ENCODE measurements at places on chromosomes 2 and 18. TPM values are rescaled to one million over a fixed set of nuclear protein-coding genes. Genes with fewer than 3 reads are reported as not detected.

DNA sequence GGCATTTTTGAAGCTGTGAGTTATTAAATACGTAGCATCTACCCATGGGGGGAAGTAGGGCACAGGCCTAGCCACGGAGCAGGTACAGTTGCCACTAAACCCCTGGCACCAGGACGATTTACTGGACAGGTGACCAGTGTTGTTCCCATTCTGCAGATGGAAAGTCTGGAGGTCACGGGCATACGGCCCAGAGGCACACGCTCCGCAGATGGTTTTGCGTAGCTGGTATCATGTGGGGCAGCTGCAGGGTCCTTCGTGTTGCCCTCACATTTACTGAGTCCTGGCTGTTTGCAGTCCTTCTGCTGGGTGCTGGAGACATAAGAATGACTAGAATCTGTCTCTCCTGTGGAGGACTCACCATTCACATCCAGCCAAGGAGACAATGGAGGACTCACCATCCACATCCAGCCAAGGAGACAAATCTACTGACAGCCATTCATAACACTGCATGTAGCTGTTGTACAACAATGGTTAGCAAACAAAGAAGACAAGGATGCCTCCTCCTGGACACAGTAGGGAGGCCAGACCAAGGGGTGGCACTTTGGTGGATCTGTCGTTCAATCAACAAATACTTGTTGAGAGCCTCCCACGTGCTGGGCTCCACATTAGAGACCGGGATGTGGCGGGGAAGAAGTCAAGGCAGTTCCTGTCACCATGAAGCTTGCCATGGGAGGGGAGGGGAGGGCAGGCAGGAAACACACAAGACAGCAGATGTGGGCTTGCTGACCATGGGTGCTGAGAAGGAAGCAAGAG lies 24.9 kb downstream of the TWIST2 start:
- no peak overlapping the region for H3K27ac ChIP-seq
- peaks cover 5% of the 10 kb centered on the region for H3K27me3 ChIP-seq
- no peak overlapping the region for H3K4me3 ChIP-seq
- no peaks in the 10 kb centered on the region for H3K4me1 ChIP-seq
- no peak for DNase-seq
- peaks cover 3% of the 10 kb centered on the region for H3K36me3 ChIP-seq

DNA sequence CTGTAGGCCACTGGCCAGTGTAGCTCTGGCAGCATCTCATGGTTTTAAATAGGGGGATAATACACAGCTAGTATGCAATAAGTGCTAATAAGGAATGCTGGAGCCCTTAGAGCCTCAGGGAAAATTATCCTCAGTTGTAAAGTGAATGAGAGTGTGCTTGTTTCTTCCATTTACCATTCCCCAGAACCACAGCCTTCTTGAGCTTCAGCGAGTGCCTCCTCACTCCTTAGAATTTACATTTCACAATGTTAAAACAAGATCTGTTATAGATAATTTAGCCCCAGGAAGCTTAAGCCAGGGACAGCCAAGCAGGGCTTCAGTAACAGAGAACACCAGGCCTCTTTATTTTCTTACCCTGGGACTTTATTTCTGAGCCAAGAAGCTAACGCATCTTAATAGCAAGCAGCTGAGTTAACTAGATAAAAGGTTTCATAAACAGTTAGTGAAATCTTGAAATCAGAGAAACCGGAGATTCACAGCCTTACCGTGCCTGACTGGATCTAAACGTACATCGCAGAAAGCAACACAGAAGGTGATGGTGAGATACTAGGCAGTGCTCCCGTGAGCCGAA lies 535.2 kb downstream of the TDRD15 start:
- no peaks in the 10 kb centered on the region for H3K36me3 ChIP-seq
- H3K27me3 ChIP-seq, result no peaks in the 10 kb centered on the region
- H3K4me3 ChIP-seq, result no peak overlapping the region
- no peaks in the 10 kb centered on the region for H3K4me1 ChIP-seq
- no peak overlapping the region for H3K27ac ChIP-seq

The FKBP1B gene
- total RNA-seq, result 31.1 TPM

DNA sequence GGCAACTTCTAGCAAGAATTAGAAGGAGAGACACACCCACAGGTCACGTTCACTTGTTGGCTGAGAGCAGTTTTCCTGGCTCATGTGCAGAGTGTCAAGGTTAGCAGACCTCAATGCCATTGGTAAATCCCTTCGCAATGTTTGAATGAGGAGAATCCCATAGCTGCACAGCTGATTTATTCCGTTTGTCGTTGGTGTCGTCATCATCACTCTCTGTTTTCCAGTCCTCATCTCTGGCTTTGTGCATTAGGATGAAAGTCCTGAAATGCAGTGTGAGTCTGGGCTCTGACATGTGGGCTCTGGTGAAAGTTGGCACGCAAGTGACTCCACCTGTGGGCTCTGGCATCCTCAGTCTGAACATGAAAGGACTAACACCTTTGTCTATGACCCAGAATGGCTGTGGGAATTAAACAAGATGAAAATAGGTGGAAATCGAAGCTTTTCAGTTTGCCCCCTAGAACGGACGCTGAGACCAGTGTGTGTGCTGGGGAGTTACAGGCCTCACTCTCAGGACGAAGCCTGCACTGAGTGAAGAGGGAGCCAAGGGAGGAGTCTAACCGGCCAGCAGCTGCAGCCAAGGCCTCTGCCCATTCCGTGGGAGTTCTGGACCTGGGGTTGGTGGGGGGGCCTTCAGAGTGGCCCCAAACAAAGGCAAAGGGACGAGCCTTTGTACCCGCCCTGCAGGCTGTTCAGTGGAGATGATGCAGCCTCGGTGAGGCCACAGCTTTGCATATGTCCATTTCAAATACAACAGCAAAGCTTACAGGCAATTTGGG lies 74.8 kb upstream of the ZNF516 start:
- H3K27me3 ChIP-seq, result peaks cover 1% of the 10 kb centered on the region
- H3K36me3 ChIP-seq, result no peaks in the 10 kb centered on the region
- no peak for DNase-seq
- H3K27ac ChIP-seq, result no peak overlapping the region
- peaks cover 12% of the 10 kb centered on the region for H3K4me1 ChIP-seq
- H3K4me3 ChIP-seq, result no peak overlapping the region

- no peak overlapping the region for H3K4me3 ChIP-seq
- no peak overlapping the region for H3K27ac ChIP-seq
Measured at GRCh38 chr2:144702051-144702450, 182.1 kb upstream of the ZEB2 start.

DNA sequence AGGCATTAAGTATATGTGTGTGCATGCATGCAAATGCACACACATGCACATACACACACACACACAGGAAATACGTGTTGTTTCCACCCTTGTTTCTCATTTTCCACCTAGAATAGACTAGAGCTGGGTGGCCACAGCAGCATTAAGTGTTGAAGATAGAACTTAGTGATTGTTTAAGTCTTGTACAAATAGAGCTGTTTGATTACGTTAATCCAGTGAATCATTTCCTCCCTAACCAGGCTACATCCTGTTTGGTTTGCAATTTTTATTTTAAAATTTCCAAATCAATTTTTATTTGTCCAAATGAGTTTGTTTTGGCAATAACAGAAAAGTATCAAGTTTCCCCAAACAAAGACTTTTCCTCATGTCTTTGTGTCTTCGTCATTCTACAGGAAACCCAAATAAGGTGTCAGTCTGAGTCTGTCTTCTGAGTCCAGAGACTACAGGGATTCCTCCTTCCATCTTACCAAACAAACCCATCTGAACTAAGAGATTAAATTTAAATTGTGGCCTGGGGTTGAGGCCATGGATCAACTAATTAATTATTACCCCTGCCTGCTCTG lies 74.6 kb upstream of the GALNT5 start:
- no peaks in the 10 kb centered on the region for H3K36me3 ChIP-seq
- peaks cover 3% of the 10 kb centered on the region for H3K27me3 ChIP-seq
- H3K4me3 ChIP-seq, result no peak overlapping the region
- no peak overlapping the region for H3K27ac ChIP-seq
- H3K4me1 ChIP-seq, result no peaks in the 10 kb centered on the region

DNA sequence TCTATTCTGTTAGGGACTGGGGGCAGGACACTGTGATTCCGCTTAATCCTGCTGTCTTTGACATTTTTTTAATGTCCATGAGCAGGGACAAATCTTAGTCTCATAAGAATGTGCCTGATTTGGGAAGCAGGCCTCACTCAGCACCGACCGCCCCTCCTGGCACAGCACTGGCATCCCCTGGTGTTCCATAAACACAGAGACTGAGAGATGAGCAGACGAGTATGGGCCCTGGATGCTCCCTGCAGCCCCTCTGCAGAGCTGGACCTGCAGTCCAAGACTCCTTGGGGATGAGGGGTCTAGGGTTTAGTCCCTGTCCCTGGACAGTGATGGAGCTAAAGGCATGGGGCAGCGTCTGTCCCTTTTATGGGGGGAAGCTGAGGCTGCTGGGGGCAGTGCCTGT lies 81.6 kb downstream of the NDUFA10 start:
- H3K36me3 ChIP-seq, result no peaks in the 10 kb centered on the region
- DNase-seq, result no peak
- H3K27ac ChIP-seq, result no peak overlapping the region
- H3K4me3 ChIP-seq, result no peak overlapping the region
- H3K4me1 ChIP-seq, result peaks cover 6% of the 10 kb centered on the region

DNA sequence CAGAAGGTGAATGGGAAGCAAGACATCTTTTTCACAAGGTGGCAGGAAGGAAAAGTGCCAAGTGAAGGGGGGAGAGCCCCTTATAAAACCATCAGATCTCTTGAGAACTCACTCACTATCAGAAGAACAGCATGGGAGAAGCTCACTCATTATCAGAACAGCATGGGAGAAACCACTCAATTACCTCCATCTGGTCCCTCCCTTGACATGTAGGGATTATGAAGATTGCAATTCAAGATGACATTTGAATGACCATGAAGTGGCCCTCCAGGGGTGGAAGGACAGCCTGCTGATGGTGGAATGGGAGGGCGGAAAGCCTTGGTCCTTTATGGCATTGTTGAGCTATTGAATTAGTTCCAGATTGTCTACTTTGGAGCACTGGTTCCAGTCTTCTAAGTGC lies 413.0 kb upstream of the MEX3C start:
- no peak overlapping the region for H3K4me3 ChIP-seq
- no peaks in the 10 kb centered on the region for H3K36me3 ChIP-seq
- DNase-seq, result no peak

GRCh38 chr2:203914546-203915182 lies 21.9 kb upstream of the ICOS start:
- H3K4me1 ChIP-seq, result no peaks in the 10 kb centered on the region
- H3K27me3 ChIP-seq, result no peaks in the 10 kb centered on the region
- no peak overlapping the region for H3K27ac ChIP-seq
